Activated CD4-positive, alpha-beta T cell treated with anti-CD3 and anti-CD28 coated beads, Interleukin-10, Interleukin-2, amounts not matched to agents 100 ng/mL and 50 ng/mL, durations not matched to agents 16 hours and 8 hours (primary cell): ENCODE measurements at places on chromosomes 4 and X.

DNA sequence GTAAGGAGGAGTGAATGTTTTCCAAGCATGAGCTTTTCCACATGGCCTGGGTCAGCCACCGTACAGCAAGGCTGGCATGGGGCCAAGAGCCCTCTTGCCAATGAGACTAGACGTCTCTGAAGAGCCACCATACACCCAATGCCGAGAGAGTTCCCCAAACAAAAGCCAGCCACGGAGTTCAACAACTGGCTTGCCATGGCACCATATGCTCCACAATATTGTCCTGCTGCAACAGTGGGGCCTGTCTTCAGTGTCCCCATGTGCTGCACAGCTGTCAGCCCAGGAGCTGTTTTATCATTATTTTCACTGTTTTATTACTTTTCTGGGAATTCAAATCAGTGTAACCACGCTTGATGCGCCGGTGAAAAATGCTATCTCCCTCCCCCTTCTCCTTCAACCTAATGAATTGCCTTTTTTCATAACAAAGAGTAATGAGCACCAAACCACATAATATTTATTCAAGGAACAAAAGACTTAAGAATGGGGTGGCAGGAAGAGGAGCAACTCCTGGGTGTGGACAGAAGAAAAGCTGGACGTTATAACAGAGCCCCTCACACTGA is 18.4 kb downstream of the MAML3 start:
- DNase-seq = no peak

GRCh38 chrX:130055103-130055502 is 55.2 kb downstream of the ELF4 start:
- no peak for DNase-seq

DNA sequence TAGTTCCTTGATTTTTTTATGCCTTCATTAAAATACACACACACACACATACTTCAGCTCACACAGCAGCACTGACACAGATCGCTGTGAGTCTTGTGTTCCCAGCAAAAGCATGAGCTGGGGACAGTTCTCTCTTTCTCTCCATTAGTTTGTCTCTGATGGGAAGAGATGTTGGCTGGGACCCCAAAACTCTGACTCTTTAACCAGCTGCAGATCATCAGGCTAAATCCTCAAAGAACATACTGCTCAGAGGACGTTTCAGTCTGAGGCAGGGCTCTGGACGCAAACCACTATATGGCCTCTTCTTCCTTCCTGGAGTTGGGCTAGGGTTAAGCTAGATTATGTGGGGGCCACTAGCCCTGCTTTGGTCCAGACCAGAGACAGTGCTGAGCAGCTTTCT is 109.6 kb downstream of the NHSL2 start:
- no peak for DNase-seq

DNA sequence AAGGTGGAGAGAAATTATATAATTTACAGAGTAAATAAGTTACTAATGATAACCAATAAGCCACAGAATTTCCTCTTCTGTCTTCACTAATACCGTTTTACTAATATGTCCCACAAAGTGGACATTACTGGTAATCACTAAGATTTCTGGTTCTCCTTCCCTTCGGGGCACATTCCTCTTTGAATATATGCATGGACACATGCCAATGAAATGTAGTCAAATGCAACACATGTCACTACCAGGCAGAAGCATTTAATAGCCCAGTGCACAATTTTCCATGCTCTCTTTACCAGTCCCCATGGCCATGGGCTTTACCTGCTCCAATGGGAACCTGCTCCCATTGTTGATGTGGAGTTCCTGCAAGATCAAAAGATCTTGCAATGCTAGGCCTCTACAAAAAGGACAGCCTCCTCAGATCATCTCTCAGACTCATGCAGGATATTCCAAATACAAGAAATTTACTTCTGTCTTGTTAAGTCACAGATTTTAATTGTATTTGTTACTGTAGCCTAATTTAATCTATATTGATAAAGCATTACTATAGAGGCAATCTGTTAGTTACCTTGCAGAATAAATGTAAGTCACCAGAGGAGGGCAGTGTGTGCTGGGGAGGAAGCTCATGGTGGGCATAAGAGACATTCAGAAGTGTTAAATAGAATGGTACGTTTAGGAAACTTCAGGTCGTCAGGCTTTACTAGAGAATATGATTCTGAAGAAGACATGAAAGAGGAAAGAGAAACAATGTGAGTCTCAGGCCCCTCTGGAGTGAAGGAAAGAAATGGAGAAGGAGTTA is 37.1 kb upstream of the INPP4B start:
- DNase-seq = peak; percentile 9

GRCh38 chr4:125529071-125529470 is 214.3 kb downstream of the FAT4 start:
- DNase-seq = no peak

- DNase-seq = peak; percentile 21
Observed at GRCh38 chr4:98406819-98407218, 145.6 kb downstream of the RAP1GDS1 start.

DNA sequence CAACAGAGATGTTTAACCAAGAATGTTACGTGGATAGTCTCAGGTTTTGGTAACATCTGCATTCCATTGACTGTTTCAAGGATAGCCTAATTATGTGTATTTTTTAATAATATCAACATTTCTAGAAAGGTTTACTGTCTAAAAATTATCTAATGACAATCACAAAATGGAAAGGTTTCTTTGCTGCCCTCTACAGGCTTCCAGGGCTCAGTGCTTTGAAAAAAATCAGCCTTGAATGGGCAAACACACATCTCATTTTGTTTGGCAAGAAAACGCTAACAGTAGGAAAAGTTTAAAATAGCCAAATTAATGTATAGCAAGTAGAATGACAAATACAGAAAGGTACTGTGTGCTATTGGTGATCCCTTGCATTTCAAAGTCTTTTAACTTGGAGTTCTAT is 223.4 kb upstream of the PRPS2 start:
- peak; percentile 8 for DNase-seq

DNA sequence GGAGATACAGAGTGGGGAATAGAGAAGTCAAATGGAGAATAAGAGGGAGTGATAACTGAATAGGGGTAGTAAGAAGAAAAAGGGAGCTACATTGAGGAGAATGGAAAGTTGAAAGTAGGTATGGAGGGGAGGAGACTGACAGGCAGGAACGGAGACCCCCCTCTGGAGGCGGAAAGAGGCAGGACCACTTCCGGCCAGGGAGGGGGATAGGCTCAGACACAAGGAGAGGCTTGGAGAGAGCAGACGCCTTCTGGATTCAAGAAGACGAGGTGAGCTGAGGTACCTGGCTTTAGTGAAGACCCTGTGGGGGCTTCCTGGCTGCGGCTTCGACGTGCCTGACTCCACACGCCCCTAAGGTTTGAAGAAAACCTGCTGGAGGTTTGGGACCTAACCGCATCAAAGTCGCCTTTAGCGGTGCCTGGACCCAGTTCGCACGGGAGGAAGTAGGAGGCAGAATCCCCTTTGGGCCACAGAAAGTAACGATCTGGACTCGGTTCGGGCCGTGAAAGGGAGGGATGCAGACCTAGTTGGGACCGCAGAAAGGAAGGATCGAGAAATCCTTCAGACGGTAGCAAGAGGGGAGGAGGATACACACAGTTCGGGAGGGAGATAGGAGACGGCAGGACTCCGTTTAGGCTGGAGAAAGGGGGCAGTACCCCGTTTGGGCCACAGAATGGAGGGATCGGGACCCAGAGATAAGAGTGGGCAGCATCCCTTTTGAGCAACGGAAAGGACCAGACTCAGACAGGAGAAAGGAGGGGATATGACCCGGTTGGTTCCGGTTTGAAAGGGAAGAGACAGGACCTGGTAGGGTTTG is at the start of gene TRO:
Gene TRO, plus strand, starts transcription at position 215 of the 817 bp plus-strand sequence. CDS start 1,423 bp downstream, outside the sequence.
- no peak for DNase-seq

GRCh38 chrX:23993012-23993633 is 33.9 kb downstream of the KLHL15 start:
- peak; percentile 33 for DNase-seq

- DNase-seq = no peak
Observed at GRCh38 chr4:146650034-146650433, 11.3 kb downstream of the POU4F2 start.

- DNase-seq = no peak
Observed at GRCh38 chrX:154779261-154779660, 16.6 kb downstream of the DKC1 start.

DNA sequence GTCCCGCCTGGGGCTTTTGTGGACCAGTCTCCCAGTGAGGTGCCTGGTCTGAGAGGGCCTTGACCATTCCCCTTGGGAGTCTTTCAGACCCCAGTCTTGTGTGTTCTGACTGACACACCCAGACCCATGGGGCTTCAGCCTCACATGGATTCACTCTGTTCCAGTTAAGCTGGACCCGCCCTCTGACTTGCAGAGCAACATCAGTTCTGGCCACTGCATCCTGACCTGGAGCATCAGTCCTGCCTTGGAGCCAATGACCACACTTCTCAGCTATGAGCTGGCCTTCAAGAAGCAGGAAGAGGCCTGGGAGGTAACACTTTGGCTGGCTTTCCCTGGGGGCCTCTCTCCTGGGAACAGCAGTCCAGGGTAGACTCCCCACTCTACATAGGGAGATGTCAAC is 6.8 kb downstream of the IL9R start:
- DNase-seq = no peak

DNA sequence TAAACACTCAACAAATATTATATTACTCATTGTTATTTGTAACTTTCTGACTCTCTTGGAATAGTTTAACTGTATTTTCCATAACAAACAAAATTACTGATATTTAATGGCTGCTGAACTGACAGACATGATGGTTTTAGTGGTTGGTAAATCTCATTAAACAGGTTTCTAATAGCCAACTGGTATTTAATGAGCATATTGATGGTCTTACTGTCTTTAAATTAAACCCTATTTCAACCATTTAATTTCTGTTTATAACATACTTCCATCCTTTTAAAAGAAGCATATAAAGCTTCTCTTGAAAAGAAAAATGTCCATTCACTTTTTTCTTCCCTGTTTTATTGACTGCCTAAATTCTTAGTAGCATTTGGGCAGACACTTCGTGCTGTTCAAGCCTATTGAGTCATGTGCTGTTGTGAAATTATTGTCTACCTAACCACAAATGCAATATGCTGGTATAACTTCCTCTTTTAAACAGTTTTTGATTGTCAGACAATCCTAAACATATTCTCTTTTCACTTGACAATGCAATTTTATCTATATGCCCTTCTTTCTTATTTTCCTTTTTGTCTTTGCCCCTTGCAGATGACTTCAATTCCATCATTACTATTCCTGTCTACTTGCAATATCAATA is 163.9 kb upstream of the SLC7A11 start:
- DNase-seq = no peak

- no peak for DNase-seq
Observed at GRCh38 chr4:170109586-170110284, 20.0 kb upstream of the AADAT start.

- no peak for DNase-seq
Observed at GRCh38 chrX:130746709-130747342, 156.2 kb downstream of the ENOX2 start.

DNA sequence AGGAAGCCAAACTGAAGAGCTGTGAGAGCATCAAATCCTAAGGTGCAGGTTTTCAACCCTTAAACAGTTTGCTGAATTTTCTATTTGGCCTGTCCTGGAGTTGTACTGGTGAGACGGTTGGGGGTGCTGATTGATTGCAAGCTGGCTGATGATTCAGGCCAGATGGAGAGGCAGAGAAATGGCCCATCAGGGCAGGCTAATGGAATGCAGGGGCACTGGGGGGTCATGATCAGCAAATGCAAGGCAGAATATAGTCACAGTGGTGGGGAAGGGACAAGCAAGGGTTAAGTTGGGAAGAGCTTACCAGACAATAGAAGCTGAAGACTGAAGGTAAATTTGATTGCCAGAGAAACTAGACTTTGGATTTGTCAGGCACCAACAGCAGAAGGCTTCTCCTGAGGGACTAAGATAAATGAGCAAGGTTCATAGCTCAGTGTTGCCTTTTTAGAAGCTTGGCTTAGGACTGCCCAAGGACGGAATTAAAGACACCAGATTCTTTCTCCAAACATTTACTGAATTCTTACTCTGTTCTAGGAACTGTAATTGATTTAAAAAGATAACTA is 4.3 kb upstream of the AADAT start:
- DNase-seq = no peak

GRCh38 chr4:186719925-186720694 is 3.5 kb downstream of the FAT1 start:
- DNase-seq = no peak

DNA sequence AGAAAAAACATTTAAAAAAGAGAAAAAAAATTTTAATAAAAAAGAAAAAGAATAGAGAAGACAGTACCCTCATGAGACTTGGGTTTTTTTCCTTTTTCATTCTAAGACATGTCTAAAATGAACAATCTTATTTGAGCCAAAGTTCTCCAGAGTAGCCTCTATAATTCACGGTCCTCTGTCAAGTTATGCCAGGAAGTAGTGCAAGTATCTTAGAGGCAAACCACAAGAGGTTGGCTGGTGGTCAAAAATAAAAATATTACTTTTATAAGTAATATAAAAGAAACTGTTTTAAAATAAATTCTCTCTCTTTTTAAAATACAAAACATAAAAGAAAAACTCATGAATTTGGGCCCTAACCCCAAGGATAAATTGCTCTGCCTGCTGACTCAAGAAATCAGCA is 26.5 kb downstream of the HNRNPDL start:
- no peak for DNase-seq

DNA sequence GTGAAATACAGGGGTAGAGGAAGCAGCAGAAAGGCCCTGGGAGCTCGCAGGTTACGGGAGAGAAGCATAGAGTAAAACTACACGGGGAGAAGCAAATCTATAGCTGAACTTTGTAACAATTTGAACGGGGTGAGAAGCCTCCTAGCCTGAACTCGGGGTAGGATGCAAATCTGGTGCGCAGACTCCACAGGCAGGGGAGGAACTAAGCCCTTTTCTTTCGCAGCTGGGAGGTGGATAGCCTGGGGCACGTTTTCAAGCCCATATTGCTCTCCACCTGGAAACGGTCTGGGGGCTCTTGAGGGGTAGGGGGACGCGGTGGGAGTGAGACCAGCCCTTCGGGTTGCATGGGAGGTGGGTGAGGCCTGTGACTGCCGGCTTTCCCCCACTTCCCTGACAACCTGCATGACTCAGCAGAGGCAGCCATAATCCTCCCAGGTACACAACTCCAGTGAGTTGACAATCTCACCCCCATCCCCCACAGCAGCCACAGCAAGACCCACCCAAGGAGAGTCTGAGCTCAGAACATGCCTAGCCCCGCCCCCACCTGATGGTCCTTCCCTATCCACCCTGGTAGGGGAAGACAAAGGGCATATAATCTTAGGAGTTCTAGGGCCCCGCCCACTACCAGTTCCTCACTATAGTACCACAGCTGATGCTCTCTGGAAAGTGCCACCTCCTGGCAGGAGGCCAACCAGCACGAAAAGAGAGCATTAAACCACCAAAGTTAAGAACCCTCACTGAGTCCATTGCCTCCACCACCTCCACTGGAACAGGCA is 29.9 kb downstream of the SOWAHB start:
- DNase-seq = no peak

DNA sequence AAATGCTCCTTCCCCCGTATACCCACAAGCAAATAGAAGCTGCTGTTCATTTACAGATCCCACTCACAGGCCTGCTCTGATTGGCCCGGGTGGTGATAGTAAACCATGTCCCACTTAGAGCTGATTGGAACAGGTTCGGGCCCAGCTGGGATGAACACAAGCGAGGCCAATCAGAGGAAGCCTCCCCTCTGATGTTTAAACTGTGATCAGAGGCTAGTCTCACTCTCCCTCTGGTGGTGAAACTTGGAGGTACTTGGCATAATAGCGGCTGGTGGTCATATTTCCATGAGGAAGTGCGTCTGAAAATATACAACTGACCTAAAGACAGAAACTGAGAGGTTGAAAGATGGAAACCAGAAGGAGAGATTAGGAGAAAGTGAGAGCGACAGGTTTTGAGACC is 51.5 kb upstream of the TRPC3 start:
- DNase-seq = peak; percentile 26

GRCh38 chr4:24477919-24478318 is 106.4 kb downstream of the DHX15 start:
- no peak for DNase-seq

GRCh38 chr4:142528433-142528832 is 317.7 kb downstream of the INPP4B start:
- DNase-seq = peak; percentile 16
